DMS53 (cell line): ENCODE measurements at places on chromosomes 4 and X.
A peak's percentile ranks its signal among the peaks of the same experiment; 100 is the strongest.

GRCh38 chr4:54658252-54659093 is 716 bp downstream of the KIT start:
- peak; percentile 82 for DNase-seq

DNA sequence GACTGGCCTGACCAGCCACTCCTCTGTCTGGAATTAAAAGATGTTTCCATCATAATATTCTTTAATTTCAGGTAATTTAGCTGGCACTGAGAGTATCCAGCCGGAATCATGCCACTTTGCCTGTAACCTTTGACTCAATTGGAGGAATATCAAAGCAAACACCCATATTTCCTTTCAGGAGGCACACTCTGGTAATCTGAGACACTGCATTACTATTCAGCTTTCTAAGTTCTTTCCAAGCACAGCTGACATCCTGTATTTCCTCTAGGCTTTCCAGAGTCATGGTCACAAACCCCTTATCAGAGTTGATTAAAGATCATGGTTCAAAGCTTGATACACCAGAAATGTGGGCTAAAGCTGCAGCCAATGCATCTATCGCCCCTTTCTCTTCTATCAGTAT is 29.3 kb downstream of the INTS12 start:
- DNase-seq, result peak; percentile 34

DNA sequence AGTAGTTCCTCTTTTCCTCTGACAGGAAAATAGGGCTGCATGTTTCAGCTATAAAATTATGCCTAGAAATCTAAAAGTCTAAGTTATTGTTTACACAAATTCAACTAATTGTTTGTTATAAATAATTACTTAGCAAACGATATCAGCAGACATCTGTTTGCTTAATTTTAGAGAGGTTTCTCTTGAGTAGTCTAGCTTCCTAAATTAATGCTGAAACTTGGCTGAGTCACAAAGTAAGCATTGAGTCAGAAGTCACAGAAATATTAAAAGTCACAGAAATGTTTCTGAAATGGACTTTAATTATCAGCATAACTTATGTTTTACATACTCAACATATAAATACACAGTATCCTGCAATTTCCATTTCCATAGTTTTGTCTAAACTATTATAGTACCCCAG is 1044.0 kb downstream of the CCSER1 start:
- DNase-seq, result peak; percentile 76

GRCh38 chrX:19174401-19175025 is 52.2 kb upstream of the ADGRG2 start:
- peak; percentile 3 for DNase-seq

DNA sequence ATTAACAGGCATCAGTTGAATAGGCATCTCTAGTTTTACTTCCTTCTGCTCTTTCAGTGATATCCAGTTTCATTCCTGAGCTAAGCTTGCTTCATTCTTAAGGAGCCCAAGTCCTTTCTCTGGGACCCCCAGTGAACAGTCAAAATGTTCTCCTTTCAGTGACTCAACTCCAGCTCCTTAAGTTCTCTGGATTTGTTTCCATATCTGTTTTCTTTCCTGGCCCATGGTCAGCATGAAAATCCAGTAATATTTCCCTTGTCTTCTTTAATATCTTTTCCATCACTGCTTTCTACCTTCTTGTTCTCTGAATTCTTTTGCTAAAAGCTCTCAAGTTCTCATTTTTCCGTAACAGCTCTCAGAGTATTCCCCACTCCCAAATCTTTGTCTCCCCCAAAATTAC is 25.5 kb downstream of the ADGRL3 start:
- DNase-seq, result no peak

DNA sequence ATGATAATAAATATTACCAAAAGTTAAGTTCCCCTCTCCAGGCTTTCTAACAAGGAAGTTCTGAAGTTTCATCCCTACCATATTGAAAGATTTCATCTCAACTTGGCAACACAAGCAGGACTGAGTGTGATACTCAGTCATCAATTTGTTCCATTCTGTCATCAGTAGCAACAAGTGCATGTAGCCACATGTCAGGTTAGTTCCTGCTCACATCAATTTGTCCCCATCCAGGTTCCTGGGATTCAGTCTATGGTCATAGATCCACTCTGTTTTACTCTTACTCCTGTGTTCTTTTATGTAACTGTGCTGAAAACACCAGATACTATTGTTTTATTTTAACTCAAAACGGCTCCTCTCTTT is 22.2 kb downstream of the SMPX start:
- no peak for DNase-seq

DNA sequence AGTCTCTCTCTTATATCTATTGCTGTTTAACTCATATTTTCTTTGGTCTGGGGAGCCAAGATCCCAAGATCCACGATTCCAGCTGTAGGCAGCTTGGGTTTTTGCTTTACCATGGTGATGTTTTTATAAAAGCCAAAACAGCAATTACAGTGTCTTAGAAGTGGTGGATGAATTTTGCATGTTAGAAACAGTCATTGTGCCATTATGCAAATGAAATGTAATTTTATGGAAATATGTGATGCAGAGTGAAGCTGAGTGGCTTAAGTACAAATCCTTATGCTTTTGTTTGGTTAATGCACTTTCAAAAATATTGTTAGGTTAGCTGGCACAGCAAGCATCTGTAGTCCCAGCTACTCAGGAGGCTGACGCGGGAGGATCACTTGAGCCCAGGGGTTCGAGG is 32.8 kb upstream of the PTTG2 start:
- no peak for DNase-seq

DNA sequence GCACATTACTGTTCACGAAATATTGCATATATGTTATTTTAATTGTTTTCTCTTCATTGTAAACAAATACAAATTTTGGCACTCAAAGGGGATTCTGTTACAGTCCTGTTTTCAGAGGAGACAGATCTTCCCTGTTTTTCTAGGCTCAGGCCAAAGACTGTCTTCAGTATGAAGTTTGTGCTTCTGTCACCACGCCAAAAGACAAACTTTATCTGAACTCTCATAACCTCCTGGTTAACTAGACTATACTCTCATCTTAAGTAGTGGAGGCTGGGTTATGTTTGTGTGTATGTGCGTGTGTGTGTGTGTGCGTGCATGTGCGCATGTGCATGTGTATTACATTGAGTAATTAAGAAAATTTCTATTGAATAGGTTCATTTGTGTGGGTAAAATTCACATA is 676.8 kb upstream of the HS3ST1 start:
- DNase-seq, result no peak

DNA sequence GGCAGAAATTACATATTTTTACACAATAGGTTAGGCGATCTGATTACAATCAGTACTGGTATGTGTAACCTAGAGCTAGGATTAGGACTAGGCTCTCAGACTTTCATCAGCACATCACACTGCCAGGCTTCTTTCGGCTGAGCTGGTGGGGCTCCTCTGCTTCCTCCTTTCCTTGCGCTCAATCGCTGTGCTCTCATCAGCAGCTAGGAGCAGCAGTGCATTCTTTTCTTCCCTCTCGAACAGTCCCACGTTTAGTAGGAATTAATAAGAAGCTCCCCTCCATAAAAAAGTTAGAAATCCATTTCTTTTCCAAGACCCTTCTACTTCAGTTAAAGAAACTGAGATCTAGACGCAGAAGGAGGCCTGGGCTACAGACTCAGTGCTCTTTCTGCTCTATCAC is 350.4 kb downstream of the SPRY1 start:
- no peak for DNase-seq

GRCh38 chrX:46686003-46686645 is 72.8 kb downstream of the SLC9A7 start:
- DNase-seq, result peak; percentile 58

DNA sequence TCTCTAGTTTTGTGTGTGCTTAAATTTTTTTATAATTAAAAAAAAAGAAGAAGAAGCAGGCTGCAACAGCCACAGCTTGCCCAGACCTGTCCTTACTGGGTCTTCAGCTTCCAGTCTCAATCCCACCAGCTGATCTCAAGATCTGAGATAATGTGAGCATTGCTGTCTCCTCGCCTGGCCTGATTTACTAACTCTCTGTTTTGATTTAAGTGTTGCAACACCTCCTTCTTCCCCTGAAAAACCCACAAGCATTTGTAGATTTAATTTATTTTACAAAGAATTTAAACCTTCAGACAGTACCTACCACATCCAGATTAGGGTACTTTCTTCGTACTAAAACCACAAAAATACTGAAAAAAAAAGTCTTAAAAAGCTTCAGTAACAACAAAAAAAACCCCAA is 38.0 kb downstream of the FAM241A start:
- DNase-seq, result no peak

DNA sequence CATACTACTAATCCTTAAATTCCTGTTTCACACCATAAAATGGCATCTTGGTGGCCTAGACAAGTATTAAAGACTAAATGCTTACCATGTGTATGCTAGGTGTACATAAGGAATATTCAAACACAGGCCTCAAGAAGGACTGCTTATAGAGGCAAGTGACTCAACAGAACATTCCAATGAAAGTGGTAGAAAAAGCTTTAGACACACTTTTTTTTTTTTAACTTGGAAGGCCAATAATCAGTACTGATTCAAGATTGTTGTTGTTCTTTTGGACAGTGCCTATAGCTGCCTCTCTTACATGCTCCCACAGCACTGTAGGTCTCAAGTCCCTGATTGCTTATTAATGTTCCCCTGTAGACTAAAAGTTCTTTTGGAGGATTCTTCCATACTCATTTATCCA is 77.6 kb downstream of the FBXL5 start:
- no peak for DNase-seq

- peak; percentile 52 for DNase-seq
These were observed 88.4 kb downstream of the FRMPD3 start for GRCh38 chrX:107537815-107538214.

DNA sequence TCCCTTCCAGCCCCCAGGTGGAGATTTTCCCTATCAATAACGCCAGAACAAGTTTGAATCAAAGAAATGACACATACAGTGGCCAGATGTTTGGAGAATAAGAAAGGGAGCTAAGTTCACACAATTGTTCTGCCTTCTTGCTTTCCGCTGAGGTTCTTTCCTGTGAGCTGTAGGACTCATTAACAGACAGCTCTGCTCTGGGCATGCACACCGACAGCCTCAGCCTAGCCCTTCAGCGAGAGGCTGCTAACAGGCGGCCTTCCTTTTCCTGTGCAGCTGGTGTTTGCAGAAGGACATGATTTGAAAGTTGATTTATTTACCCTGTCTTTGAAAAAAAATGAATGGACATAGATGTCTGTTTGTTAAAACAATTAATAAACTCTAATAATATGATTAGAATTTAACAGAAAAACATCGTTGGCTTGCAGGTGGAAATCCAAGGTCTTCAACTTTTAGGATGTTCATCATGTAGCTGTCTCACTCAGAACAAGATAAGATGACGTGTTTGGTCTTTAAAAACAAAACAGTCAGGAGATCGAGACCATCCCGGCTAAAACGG is 183.3 kb downstream of the KDR start:
- peak; percentile 69 for DNase-seq

- peak; percentile 82 for DNase-seq
These were observed at the start of gene MAP7D3 for GRCh38 chrX:136251041-136251991. TSS of gene MAP7D3 (minus strand) at chrX:136251400. CDS start at chrX:136251358, 42 bp downstream.

GRCh38 chr4:122383341-122383740 is 4.5 kb downstream of the ADAD1 start:
- no peak for DNase-seq

GRCh38 chrX:13167481-13168231 is 123.2 kb upstream of the FAM9C start:
- no peak for DNase-seq

DNA sequence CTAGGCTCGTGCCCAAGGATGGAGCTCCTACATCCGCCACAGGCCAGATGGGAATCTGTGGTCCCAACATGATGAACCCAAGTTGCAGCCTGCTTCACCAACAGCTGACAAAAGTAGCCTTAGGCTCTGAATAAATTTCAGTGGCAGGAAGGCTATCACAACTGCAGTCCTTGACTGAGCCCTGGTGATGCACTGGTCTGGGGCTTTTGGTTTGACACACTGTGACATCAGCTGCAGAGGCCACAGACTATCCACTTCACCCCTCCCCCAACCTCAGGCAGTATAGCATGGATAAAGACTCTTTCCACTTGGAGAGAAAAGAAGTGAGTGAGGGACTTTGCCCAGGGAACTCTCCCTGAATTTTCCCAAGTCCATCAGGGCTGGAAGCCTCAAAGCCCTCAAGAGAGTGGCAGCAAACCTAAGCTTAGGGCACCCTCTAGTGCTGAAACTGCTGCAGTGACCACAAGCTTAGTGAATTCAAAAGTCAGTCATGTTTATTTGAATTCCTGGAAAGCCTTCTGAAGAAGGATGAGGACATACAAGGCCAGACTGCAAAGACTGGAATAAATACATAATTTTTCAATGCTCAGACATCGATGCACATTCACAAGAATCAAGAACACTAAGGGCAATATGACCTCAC is 135.0 kb upstream of the TENT5D start:
- DNase-seq, result peak; percentile 71

DNA sequence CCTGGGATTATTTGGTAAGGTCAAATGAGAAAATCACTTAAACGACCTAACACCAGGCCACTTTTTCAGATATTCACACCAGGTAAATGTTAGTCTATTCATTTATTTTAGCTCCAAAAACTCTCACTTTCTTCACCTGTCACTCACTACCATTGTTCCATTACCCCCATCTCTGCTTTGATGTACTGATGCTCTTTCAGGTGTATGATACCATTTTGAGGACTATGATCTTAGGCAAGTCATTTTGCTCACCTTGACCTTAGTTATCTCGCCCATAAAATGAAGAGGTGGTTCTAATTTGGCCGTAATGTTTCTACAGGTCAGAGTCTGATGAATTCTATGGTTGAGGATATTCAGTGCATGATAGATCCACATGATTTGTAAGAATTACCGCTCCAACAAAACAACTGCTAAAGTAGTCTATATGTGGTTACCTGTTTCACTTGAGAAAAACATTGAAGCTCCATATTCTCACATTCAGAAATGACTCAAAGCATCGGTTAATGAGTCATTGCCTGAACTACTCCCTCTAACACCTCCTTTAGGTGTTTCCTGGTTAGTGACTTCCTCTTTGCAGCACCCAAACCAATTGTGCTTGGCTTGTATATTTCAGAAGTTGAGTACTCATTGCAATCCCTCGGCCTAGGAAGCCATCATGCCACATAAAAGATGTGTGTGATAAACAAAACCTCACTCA is 4.5 kb downstream of the DTHD1 start:
- DNase-seq, result peak; percentile 77

- no peak for DNase-seq
These were observed 539.7 kb upstream of the GRID2 start for GRCh38 chr4:91764085-91764484.

DNA sequence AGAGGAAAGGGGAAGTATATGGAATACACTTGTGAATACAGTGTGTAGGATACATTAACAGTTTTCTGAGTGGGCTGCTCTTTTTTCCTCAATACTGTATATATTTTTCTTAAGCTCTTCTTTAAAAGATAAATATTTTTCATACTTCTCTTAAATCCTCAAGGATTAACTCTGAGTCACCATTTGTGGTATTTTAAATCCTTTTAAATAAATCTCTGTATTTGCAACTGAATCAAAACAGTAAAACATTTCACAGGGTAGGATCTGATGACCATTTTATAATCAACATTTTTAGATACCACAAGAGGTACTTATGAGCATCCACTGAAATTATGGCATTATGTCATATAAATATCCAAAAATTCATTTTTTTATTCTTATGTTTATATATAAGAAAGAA is 87.6 kb downstream of the GAB1 start:
- DNase-seq, result no peak
